ENCODE measurements at places on chromosomes 3 and 15. TPM values are rescaled to one million over a fixed set of nuclear protein-coding genes. Genes with fewer than 3 reads are reported as not detected.

The CCDC191 gene
- total RNA-seq: 0.83 TPM

- H3K4me3 ChIP-seq: no peak overlapping the region
- H3K27ac ChIP-seq: no peak overlapping the region
- DNase-seq: no peak
- H3K36me3 ChIP-seq: no peaks in the 10 kb centered on the region
- H3K27me3 ChIP-seq: no peaks in the 10 kb centered on the region
Observed at GRCh38 chr3:24460974-24461373, 33.7 kb downstream of the THRB start.

- H3K27me3 ChIP-seq: no peaks in the 10 kb centered on the region
- 0 out of 2 replicates have a peak, but pooled peaks cover 1% of the 10 kb centered on the region for H3K4me1 ChIP-seq
- H3K4me3 ChIP-seq: no peak overlapping the region
Observed at GRCh38 chr15:90326441-90326840, 25.6 kb upstream of the ZNF774 start.

DNA sequence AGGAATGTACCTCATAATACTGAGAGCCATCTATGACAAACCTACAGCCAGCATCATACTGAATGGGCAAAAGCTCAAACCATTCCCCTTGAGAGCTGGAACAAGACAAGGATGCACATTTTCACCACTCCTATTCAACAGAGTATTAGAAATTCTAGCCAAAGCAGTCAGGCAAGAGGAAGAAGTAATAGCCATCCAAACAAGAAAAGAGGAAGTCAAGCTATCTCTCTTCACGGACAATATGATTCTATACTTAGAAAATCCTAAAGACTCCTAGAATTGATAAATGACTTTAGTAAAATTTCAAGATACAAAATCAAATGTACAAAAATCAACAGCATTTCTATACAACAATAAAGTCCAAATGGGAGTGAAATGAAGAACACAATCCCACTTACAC lies 30.2 kb downstream of the OCA2 start:
- no peak for DNase-seq
- no peaks in the 10 kb centered on the region for H3K36me3 ChIP-seq
- no peak overlapping the region for H3K27ac ChIP-seq
- H3K4me1 ChIP-seq: no peaks in the 10 kb centered on the region
- H3K27me3 ChIP-seq: no peaks in the 10 kb centered on the region
- no peak overlapping the region for H3K4me3 ChIP-seq
